Right renal pelvis (tissue), 4 donors: ENCODE measurements at places on chromosomes 6 and 20. TPM values are rescaled to one million over a fixed set of nuclear protein-coding genes. Genes with fewer than 3 reads are reported as not detected.

- DNase-seq, result no peak
Observed at GRCh38 chr20:10513931-10514575, 78.9 kb downstream of the SLX4IP start.

GRCh38 chr6:63322981-63323380, 3.2 kb upstream of the LGSN start:
- no peak for DNase-seq

DNA sequence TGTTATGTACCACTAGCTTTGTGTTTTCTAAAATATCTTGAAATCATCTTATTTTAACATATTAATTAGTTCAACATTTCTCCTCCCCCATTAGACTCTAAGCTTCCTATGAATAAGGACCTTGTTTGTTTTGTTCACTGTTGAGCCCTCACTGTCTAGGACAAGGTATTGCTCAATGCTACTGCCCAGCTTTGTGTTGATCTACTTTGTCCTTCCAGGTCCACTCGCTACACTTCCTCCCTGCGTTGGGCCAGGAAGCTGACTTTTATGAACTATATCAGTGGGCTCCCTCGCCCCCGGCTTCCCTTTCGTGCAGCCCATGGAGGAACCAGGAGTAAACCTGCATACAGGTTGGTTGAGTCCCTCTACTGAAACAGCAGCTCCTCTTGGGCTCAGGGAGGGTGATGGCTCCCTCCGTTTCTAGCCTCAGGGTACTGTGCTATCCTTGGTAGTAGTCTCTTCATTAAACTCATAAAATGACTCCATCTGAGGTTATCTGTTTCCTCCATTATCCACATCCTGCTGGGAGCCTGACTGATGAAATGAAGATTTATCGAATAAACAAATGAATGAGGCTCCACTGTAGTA, 272.5 kb downstream of the CLIC5 start:
- DNase-seq, result no peak

GRCh38 chr20:4119854-4120209, 104.5 kb upstream of the RNF24 start:
- DNase-seq, result no peak

DNA sequence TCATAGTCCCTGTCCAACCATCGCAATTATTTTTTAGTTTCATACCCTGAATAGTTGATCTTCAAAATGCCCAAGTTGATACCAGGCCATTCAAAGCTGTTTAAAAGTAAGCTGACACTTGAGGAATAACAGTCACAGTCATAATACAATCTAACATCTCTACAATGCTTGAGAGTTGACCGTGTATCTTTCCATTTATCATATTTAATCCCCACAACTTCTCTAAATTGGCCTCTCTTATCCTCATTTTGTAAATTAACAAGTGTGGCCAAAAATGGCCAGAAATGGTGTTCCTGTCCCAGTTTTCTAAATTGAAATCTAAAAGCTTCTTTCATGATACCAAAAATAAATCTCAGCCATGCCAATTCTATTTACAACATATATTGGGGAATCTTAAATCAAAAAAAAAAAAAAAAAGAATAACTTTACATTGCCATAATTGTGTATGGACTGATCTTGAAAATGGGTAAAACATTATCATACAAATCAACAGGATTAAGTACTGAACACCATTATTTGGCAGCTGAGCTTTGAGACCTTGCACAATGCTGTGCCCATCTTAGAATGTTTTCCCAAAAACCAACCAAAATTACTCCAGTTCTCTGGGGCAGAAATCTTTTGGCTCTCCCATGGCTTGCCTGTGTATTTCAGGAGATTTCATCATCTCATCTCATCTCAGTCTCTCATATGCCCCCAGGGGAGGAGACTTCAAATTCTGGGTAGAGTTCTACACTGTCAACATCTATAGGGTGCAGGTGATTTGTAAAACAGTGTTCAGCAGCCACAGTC, 448.7 kb upstream of the JARID2 start:
- DNase-seq, result no peak

SPO11 gene
- not detected for polyA plus RNA-seq

SLC22A23 gene
- 10.4 TPM for polyA plus RNA-seq

C6orf163 gene
- polyA plus RNA-seq, result 3.2 TPM

BCAS4 gene
- 4.6 TPM for polyA plus RNA-seq

TSHZ2 gene
- polyA plus RNA-seq, result 12.9 TPM

FAM209B gene
- polyA plus RNA-seq, result 0.39 TPM
